HCT116 (cell line): ENCODE measurements at places on chromosomes 7 and 10. TPM values are rescaled to one million over a fixed set of nuclear protein-coding genes. Genes with fewer than 3 reads are reported as not detected.
A peak's percentile ranks its signal among the peaks of the same experiment; 100 is the strongest.

- no peak for DNase-seq
Measured at GRCh38 chr7:113856010-113856409, 62.8 kb downstream of the PPP1R3A start.

DNA sequence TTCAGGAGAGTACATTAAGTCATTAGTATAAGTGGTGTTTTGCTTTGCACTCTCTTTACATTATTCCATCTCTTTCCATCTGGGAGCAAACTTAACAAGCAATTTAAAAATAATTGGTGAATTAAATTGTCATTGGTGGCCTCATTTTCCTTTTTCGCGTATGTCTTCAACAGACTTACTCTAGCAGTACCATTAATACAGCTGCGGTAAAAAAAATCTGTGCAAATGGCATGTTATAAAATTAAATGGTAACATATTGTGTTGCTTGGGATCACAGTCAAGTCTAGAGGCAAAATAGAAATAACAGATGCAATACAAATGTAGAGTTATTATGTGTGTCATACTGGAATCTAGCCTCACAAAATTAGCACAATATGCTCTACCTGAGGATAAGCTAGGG lies 322.4 kb downstream of the PCDH15 start:
- no peak for DNase-seq

Gene LAMB1
- 32.0 TPM for total RNA-seq

GRCh38 chr10:22643116-22643515 lies 71.3 kb downstream of the PIP4K2A start:
- no peak for DNase-seq

GRCh38 chr7:34825221-34825620 lies 167.2 kb downstream of the NPSR1 start:
- DNase-seq, result no peak

DNA sequence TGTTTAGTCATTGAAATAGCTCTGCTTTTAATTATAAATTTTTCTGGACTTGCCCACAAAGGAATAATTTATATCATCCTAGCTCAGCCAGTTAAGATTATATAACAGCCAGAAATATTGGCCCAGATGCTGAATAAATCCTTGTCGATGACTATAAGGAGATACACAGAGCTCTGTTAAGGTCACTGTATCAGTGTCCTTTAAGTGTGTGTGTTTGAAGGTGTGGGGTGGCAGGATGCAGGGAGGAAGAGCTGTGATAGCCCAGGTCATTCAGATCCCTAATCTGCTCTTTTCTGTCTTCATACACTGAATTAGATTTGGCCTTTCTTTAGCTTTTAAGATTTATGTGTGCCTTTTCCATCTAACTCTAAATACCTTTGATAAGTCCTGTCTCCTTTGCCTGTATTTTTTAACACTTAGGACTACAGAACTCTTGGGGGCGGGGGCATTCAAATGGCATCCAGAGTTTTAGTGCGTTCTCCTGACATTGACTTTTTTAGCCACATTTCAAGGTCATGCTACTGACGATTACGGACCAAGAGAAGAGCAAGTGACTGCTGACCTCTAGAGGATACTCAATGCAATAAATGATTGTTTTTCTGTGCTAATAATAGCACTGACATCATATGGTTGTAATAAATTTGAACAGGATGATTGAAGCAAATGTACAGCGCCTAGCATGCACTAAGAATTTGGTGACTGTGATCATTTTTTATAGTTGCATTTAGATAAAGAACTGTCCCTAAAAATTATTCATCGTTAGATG lies 172.3 kb downstream of the CACNB2 start:
- peak; percentile 15 for DNase-seq

GRCh38 chr10:86941991-86942421 lies 15.4 kb downstream of the MMRN2 start:
- DNase-seq, result no peak
